ENCODE measurements at places on chromosomes 11 and 22.

DNA sequence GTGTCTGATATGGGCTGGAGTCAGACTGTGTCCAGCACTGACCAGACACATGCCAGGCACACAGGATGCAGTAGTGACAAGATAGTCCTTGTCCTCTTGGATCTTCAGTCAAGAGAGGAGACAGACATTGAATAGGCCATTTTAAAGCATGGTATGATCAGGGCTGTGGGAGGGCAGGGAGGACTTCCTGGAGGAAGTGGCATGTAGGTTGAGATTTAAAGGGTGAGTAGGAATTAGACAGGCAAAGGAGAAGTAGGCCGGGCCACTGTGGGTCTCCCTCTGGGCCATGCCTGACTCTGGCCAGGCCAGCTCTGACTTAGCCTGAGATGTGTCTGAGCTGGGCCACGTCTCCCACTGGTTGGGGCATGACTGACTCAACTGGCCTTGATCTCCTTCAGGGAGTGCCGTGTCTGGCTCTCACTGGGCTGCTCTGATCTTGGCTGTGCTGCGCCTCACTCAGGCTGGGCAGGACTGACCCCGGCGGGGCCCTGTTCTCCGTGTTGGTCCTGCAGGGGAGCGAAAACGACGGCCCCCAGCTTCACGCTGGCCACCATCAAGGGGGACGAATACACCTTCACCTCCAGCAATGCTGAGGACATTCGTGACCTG lies 71.2 kb downstream of the MYO7A start:
- no peak for DNase-seq

GRCh38 chr22:23774114-23774921 lies 1.7 kb downstream of the MMP11 start:
- no peak for DNase-seq

GRCh38 chr11:120554766-120555432 lies 43.4 kb downstream of the GRIK4 start:
- DNase-seq, result no peak

DNA sequence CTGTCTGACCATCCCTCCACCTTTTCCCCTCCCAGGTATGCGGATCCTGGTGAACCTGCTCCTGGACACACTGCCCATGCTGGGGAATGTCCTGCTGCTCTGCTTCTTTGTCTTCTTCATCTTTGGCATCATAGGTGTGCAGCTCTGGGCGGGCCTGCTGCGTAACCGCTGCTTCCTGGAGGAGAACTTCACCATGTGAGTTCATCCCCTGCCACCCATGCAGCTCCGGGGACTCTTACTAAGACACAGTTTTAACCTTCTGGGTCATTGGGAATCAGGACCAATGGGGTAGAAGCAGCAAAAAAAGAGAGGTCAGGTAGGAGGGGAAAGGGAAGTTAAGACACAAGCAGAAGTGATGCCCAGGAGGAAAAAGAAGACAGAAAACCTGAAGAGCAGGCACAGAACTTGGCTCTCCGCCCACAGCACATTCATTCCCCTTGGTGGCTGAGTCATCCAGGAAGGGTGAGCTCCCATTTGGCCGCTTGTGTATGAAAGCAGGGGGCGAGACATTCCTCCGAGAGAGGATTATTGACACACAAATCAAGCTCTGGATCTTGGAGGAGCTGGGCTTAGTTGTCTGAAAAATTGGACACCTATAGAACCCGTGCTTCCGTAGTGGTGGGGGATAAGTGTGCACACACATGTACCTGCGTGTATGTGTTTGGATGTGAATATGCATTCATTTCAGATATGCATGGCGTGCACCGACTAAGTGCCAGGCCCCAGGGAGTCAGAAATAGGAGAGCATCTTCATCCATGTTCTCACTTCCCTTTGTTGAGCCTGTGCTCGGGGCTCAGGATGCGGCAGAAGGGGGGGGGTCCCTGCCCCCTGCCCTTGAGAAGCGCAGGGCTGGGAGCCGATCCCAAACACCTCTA lies 64.2 kb downstream of the CACNA1I start:
- DNase-seq, result no peak

DNA sequence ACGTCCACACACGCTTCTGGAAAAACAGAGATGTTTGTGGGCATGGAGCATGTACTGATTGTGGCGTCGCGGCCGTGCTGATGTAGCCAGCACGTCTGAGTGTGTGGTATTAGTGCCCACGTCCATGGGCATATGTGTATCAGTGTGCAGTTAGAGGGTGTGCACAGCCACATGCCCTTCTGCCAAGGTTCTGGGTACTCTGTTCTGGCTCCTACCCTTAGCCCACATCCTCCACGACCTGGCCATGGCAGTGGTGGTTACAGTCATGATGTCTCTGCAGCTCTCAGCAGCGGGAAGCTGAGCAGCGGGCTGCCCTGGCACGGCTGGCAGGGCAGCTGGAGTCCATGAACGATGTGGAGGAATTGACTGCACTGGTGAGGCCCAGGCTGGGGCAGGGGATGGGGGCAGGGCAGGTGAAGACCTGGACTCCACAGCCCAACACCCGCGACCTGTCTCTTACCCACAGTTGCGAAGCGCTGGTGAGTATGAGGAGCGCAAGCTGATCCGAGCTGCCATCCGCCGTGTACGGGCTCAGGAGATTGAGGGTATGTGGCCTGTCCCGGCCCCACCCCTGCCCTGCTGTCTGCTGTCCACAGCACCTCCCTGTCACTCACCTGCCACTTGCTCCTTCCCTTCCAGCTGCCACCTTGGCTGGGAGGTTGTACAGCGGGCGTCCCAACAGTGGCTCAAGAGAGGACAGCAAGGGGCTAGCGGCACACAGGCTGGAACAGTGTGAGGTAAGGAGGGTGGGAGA lies 7.3 kb downstream of the SMTN start:
- no peak for DNase-seq

- no peak for DNase-seq
Measured at GRCh38 chr11:61957021-61957770, 7.0 kb downstream of the BEST1 start.

- DNase-seq, result no peak
Measured at GRCh38 chr11:21480240-21480639, 712.6 kb upstream of the ANO5 start.

DNA sequence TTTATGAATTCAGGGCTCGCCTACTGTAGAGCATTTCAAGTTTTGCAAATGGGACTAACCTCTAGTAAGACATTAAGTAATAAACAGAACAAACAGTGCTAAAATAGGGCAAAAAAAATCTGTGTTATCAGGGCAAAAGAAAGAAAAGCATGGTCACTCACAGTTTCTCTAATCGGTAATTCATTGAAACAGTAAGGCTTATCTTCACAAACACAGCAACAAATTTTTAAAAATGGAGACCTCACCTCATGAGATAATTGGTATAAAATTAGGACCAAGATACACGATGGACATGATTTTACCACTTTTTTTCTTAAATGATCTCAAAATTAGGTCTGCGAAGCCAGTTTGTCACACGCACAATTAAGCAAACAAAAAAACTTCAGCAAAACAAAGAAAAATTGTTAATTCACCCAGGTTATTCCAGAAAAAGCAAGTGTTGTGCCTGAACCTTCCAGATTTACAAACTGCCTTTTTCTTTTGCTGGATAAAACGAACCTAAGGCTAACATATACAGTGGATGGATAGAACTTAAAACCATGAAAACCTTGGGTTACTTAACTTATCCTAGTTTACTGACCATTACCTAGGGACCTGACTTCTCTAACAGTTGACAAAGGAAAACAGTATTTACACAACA lies 1.4 kb downstream of the TMEM123 start:
- no peak for DNase-seq

- peak; percentile 82 for DNase-seq
Measured at GRCh38 chr11:115222863-115223530, 281.2 kb downstream of the CADM1 start.

DNA sequence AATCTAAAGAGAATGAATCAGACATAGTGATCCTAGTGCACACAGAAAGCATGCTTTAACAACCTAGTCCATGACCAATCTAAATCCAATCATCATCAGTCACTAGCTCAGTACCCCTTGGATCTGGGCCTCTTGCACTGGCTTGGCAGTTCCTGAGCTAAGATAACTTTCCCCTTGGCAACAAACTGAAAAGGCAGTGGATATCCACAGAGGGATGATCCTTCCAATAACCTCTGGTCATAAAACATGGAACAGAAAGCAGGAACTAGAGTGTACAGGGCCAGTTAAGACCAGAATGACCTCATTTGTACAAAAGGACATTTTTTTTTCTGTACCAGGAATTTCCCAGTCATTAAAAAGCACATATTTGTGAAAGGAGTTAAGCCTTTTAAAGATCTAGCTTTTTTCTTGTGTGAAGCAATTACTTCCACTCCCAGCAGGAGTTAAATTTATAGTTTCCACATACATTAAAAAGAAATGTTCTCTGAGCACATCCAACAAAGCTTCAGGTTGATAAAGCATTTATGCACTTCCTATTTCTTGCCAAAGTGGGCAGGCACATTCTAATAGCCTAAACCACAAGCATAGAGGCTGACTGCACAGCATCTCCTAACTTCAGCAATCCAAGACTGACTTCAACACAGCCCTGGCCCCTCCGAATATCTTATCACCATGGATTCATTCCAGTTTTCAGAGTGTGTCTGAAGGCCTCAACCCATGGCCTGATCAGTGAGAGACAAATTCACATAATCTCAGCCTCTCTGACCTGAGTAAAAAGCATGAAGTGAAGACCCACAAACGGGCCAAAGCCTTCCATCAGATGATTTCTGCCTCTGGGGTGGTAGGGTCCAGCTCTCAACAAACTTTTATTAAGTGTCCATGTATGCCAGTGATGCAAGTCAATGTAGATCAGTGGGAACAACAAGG lies 29.9 kb downstream of the GUCY1A2 start:
- no peak for DNase-seq

DNA sequence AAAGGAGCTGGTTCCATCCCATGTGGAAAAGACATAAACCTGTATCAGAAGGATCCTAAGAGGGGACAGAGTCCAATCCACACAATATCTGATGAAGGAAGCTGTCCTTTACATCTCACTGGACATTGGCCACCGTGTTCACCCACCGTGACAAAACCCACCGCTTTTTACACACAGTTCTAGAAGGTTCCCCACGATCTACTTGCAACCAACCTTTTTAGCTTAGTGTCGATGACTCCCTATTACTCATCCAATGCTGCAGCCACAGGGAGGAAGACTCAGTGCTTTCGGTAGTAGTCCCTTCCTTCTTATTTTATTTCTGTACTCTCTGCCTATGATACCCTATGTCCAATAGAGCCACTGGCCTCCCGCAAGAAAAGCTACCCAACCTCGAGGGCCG lies 65.4 kb downstream of the MAPK1 start:
- no peak for DNase-seq

- no peak for DNase-seq
Measured at GRCh38 chr11:31512117-31512516, 2.5 kb downstream of the ELP4 start.

- DNase-seq, result no peak
Measured at GRCh38 chr11:96538622-96539021, 148.8 kb downstream of the JRKL start.

DNA sequence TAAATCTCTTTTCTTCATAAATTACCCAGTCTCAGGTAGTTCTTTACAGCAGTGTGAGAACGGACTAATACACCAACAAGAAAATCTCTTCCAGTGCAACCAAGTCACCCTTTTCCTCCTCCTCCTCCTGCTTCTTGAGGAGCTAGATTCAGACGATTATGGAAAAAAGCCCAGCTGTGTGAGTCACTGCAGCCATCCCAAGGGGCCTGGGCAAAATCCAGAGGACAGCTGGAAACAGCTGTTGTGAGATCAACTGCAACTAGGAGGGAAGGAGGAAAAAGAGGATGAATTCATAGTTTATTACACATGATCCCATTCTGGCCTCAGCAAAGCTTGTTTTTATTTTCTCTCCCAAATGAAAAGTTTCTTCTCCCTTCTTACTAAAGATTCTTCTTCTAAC lies 32.9 kb downstream of the RBFOX2 start:
- no peak for DNase-seq

DNA sequence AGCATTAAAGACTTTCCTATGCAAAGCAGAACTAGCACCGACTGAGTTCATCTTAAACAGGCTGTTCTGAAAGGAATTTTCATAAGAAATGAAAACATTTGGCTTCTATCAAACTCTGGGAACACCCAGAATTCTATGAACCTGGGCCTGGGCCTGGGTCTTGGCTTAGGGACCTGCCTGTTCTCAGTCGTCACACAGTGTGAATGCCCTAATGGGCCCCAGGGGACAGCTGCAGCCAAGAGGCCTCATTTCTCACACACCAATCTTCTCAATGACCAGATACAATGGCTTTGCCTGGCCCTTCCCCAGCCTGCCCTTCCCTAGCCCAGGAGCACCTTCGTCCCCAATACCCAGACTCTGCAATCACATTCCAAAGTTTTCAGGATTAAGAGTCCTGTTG lies 234.9 kb upstream of the ARHGAP20 start:
- DNase-seq, result no peak

- DNase-seq, result no peak
Measured at GRCh38 chr11:116117331-116118137, 613.3 kb upstream of the CADM1 start.

GRCh38 chr11:129723146-129723760 lies 92.4 kb upstream of the TMEM45B start:
- DNase-seq, result no peak

DNA sequence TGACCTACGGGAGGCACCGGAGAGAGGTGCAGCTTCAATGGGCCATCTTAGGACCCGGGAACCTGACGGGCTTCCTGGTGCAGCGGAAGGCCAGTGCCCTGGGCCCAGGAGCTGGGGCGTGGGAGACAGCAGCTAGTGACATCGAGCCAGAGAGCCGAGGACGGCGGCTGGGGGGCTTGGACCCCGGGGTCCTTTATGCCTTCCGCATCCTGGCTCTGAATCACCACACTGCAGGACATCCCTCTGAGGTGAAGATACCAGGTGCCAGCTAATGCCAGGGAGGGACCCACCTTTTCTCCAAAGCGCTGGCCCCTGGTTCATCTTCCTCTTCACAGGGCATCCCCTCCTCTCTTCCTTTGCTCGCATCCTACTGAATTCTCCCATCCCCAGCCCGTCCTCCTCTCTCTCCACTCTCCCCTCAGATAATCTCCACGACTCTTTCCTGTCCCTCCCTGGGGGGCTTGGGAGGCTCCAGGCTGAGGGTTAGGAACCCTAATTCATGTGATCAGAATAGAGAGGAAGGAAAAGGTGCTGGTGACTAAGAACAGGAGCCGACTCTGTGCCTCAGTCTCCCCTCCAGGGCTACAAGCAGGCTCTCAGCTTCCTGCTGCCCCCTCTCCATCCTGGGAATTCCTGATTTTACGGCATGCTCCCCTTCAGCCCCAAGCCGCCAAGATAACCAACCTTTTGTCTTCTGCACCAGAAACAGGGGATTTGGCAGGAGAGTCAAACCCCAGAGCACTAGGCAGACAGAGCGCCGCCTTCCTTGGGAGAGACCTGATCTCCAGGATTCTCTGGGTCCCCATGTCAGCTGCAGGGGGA lies 8.5 kb downstream of the VSIG10L2 start:
- no peak for DNase-seq

GRCh38 chr11:115126092-115126491 lies 378.1 kb downstream of the CADM1 start:
- no peak for DNase-seq

DNA sequence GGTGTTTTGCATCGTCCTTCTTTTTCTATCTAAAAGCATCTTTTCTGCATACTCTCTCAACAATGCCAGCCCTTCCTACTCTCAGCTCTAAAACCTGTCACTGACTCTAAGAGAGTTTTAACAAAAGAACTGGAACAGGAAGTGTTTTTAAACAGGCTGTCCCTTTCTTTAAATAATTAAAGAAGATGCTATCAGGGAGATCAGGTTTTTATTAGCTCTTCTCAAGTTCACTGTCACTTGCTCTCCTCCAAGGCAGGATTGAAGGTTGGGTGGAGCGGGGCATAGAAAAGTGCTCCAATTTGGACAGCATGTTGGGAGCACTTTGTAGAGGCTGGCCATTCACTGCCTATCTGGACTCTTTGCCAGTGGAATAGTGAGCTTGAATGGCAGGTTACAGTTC lies 56.4 kb upstream of the BARX2 start:
- DNase-seq, result no peak

Data from NCI-H510A treated with DMSO at 0.1 percent for 48 hours (cell line).